ENCODE measurements at places on chromosomes 2 and 18.

DNA sequence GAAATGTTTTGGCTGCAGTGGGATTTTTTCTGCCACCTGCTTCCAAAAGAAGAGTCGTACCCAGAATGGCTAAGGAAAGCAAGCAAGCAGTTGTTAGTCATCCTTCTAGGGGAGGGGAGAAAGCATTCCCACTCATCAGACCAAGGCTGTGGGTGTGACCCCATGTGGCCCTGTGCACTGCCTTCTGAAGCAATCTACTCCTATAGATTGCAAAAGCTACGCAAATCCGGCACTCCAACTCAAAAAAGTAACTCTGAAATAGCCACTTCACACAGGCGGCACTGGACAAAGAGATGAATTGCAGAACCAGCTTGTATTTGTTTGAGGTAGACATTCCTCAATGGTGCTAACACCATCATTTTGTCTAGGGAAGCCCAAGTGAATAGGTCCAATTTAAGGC, 44.3 kb downstream of the ST3GAL5 start:
- no peak for DNase-seq

DNA sequence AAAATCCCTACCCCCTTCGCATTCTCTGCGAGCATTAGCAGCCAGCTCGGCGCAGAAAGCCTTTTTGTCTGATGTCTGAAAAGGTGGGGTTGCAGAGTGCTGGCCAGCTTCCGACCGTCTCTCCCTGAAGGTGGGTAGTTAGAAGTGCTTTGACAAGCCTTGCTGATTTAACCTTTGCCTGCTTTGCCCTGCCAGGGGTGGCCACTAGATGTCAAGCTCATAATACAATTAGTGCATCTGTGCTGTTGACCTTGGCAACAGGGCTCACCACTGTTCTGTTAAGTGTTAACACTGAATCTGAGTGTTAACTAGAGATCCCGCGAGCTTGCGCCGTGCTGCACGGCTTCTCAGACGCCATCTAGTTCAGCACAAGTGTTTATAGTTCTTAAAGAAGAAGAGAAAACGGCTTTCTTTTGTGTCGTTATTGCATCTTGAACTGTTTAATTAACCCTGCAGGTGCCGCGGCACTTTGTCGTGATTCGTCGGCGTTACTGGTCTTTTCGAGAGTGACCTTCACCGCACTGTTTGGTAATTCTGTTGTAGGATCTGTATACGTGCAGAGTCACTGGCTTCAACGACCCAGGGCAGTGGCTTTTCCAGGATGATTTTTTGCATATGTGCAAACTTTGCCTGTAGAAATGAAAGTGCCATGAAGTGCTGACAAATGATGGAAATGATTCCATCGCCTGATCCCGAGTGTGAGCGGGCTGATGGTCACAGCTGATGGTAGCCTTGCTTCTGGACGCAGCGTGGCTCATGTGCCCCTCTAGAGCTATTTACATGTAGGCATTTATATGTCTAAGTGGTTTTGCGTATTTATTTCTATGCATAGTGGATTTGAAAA, 5.5 kb downstream of the SALL3 start:
- DNase-seq: no peak

DNA sequence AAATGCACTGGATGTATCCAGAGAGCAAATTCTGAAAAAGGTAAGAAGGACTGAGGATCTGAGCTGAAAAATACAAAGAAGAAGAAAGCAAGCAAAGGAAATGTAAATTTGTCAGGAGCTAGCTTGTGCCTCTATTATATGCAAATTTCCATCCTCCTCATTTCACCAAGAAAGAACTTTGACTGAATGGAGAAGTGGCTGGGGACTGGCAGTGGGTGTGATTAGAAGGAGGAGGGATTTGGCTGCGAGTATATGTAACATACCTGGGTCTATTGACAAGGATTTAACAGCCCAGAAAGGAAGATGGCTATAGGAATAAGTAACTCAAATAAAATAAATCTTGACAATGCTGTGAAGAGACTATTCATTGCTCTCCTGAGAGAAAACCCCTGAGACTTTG, 19.4 kb upstream of the RIT2 start:
- no peak for DNase-seq

- no peak for DNase-seq
Measured at GRCh38 chr2:15246870-15247269, 314.3 kb downstream of the NBAS start.

DNA sequence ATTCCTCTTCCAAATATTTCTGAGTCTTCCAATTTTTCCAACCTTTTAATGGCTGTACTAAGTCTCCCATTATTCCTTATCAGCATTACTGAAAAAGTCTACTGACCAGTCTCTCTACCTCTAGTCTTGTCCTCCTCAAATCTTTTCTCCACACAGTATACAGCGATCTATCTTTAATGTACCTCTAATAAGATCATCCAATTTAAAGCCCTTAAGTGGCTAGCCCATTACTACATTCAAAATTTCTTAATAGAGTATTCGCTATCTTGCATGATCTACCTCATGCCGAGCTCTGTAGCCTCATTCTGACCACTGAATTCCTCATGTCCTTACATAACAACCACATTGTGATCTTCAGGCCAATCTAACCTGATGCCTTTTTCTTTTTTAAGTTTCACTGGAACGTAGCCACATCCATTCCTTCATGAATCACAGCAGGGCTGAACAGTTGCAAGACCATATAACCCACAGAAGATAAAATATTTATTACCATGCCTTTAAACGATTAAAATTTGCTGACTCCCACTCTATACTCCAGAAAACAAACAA, 57.9 kb downstream of the SLC66A3 start:
- DNase-seq: no peak

GRCh38 chr2:203737360-203737759, 30.9 kb downstream of the CD28 start:
- no peak for DNase-seq

DNA sequence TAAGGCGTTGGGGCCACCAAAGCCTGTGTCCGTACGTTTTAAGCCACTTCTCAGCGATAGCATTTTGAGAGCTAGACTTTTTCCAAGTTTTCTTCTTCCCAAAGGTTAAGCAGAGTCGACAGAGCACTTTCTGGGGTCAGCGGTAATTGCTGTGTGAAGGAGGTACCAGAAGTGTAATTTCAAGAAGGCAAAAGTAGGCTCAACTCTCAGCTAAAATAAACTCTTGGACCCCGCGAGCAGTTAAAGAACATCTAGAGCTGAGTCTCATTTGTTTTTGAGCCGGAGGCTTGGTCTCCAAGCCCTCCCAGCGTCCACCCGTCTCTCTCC, 1.9 kb upstream of the PAX3 start:
- no peak for DNase-seq

GRCh38 chr2:62243983-62244382, 48.1 kb downstream of the B3GNT2 start:
- DNase-seq: no peak

GRCh38 chr2:141317986-141318385, 812.8 kb downstream of the LRP1B start:
- no peak for DNase-seq

GRCh38 chr2:151299920-151300539, 10.6 kb upstream of the NMI start:
- DNase-seq: no peak

DNA sequence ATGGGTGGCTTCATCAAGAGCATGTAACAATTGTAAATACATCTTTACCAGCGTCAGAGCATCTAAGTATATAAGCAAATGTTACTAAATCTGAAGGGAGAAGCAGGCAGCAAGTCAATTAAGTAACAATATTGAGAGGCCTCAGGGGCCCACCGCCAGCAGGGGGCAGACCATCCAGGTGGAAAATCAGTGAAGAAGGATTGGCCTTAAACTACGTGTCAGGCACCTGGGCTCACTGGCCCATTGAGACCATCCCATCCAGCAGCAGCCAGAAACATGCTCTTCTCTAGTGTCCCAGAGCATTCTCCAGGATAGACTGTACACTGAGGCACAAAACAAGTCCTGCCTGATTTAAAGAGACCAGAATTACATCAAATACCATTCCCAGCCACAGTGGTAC, 96.2 kb upstream of the SNTG2 start:
- no peak for DNase-seq

DNA sequence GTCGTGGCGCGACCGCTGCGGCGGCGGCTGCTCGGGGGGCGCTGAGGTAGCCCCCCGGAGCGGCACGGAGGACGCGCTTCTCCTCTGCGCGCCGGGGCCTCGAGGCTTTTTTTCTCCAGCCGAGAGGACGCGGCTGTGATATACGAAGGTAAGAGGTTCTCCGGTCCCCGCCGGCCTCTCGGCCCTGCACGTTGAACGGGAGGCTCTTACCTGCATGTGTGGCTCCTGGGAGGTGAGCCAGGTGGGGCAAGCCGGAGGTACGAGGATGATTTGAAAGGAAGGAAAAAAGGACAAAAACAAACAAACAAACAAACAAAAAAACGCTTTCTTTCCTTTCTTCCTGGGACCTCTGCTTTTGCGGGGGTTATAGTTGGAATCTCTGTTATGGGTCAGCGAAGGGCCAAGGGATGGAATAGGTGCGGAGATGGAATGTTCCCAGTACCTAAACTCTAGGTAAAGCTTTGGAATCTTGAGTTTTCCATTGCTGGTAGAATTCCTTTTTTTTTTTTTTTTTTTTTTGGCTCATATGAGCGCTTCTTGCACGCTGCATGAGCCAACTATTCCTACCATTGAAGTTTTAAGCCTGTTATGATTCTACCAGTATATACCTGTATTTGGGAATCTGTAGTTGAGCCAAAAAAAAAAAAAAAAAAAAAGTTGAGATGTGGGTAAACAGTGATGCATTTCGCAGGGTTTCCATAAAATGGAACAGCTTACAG, 674 bp downstream of the PTPN4 start:
- no peak for DNase-seq

GRCh38 chr2:240551288-240551687, 6.5 kb downstream of the ANKMY1 start:
- no peak for DNase-seq

DNA sequence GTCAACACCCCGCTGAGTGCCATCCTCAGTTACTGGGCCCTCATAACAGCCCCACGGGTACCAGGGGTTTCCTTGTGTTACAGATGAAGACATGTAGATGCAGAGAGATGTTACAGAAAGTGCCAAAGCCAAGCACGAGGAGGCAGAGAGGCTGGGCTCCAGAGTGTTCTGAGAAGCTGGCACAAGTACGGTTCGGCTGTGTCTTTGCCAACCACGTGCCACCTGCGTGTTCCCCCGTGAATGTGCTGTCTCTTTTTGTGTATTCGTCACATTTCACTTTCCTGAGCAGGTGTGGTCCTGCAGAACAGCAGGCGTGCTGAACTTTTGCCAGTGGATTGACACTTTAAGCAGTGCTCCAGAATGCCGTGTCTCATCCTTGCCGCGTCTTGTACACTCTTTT, 124.6 kb downstream of the NCK2 start:
- no peak for DNase-seq

DNA sequence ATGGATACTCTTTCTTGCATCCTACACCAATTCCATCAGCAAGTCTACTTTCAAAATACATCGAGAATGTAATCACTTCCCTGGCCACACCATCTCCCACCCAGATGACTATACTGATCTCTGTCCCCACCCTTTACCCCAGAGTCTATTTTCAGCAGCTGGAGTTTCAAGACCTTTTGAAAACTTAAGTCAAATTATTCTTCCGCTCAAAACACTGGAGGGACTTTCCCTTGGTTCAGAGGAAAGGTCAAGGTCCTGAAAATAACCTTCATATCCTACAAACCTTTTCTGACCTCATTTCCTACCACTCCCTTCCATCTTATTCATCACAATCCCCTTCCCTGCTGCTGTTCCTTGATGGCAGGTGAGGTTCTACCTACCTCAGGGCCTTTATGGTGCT, 58.8 kb upstream of the LYPD6 start:
- no peak for DNase-seq

- DNase-seq: no peak
Measured at GRCh38 chr2:201157694-201158093, 25.2 kb upstream of the CASP10 start.

DNA sequence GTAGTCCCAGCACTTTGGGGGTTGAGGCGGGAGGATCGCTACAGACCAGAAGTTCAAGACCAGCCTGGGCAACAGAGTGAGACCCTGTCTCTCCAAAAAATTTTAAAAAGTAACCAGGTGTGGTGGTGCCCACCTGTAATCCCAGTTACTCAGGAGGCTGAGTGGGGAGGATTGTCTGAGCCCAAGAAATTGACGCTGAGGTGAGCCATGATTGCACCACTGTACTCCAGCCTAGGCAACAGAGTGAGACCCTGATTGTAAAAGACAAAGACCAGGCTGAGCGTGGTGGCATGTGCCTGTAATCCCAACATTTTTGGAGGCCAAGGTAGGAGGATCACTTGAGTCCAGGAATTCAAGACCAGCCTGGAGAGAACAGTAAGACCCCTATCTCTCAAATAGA, 7.8 kb downstream of the ST6GAL2 start:
- DNase-seq: no peak

GRCh38 chr18:40832362-40832761, 1122.7 kb upstream of the PIK3C3 start:
- DNase-seq: no peak

DNA sequence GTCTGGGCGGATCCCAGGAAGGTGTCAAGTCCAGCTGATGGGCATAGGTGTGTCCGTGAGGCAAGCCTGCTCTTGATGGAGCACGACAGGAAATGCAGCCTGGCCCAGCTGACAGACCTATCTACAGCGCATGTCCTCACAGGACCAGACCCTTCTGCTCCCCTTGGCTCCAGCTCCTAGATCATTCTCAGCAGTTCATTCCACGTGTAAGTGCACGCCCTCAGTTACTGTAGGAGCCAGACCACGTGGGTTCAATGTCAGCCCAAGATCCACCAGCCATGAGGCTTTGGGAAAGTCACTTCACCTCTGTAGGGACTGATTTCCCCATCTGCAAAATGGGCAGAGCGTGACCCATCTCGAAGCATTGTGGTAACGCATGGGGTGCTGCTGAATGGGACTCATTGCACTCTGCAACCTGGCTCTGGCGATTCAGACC, 47.8 kb downstream of the TMEM17 start:
- DNase-seq: no peak

DNA sequence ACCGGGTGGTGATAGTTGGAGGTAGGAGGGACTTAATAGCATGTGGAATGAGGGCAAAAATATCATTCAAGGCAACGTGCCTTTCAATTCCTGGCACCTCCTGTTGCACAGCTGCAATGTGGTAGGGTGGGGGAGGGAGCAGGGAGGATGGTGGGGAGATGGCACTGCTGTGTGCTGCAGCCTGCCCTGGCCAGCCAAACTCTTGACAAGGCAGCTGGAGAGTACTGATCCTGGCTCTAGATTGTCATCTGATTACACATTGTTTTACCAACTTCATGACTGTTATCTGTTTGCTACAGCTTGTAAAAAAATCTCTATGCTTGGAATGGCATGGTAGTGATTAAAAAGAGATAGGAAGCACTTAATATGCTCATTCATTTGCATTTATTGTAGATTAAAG, 47.7 kb downstream of the PLCL1 start:
- peak; percentile 52 for DNase-seq

GRCh38 chr2:153584244-153584643, 105.7 kb upstream of the RPRM start:
- DNase-seq: no peak

DNA sequence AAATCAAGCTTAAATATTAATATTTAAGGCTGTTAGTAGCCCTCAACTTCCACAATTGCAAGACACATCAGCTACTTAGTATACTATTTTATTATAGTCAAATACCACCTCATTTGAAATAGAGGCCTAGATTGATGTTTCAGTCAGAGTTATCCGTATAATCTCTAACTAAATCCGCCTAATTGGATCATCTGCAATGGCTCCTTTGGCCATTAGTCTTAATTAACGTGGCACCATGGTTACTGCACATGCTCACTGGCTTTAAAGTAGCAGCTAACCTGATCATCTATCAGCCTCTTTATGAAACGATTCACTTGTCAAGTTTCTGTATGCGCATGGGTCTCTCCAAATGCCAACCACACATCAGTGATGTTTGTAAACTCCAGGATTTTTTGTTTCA, 112.3 kb downstream of the COLEC12 start:
- no peak for DNase-seq

Data from caudate nucleus (tissue), 63 donors.